ENCODE measurements at places on chromosomes 3 and 15.
A peak's percentile ranks its signal among the peaks of the same experiment; 100 is the strongest.

GRCh38 chr15:80942746-80943565 is 46.7 kb downstream of the MESD start:
- no peak for DNase-seq

- peak; percentile 54 for DNase-seq
These were observed 16.9 kb upstream of the SEMA4B start for GRCh38 chr15:90184119-90184785.

DNA sequence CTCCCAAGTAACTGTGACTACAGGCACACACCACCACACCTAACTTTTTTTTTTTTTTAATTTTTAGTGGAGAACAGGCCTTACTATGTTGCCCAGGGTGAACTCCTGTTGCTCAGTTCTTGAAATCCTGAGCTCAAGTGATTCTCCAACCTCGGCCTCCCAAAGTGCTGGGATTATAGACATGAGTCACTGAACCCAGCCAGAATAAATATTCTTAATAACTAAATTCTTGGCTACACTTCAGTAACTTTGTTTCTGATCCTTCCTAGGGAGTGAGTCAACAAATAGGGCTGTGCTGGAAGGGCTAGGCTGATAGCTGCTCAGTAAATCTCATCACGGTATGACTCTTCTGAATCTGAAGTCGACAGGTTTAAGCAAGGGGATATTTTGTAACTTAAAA is 56.6 kb downstream of the P3H2 start:
- DNase-seq, result no peak

GRCh38 chr3:80424951-80425350 is 657.2 kb upstream of the ROBO1 start:
- DNase-seq, result no peak

DNA sequence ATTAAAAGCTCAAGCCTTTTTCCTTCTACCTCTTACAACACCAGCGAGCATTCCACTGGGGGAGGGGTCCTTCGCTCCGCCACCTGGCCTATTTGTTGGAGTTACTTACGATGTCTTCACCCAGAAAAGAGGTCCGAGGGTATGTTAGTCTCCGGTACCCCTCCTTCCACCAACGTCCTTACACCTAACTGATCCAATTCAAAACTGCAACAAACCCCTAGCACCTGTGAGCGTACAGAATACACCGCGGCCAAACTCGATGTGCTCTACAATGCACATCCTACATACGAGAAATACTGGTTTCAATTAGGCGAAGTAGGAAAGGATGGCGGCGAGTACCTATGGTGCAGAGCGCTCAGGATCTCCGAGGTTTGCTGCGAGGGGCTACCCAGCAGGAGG is 944 bp downstream of the SLITRK3 start:
- DNase-seq, result no peak

GRCh38 chr15:69792823-69793222 is 304.9 kb downstream of the TLE3 start:
- DNase-seq, result no peak

DNA sequence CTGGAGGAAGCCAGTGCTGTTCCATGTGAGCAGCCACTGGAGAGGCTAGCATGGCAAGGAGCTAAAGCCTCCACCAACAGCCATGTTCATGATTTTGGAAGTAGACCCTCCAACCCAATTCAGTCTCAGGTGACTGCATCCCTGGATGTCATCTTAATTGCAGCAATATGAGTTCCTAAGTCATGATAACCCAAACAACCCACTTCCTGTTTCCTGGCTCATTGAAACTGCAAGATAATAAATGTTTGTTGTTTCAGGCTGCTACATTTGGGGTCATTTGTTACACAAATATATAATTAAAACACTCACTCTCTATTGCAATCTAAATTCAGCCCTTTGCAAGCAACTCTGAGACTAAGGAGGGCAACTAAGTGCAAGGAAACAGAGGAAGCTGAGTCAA is 62.4 kb upstream of the SLC24A5 start:
- no peak for DNase-seq

GRCh38 chr15:80636675-80637074 is 58.4 kb upstream of the ABHD17C start:
- DNase-seq, result no peak

DNA sequence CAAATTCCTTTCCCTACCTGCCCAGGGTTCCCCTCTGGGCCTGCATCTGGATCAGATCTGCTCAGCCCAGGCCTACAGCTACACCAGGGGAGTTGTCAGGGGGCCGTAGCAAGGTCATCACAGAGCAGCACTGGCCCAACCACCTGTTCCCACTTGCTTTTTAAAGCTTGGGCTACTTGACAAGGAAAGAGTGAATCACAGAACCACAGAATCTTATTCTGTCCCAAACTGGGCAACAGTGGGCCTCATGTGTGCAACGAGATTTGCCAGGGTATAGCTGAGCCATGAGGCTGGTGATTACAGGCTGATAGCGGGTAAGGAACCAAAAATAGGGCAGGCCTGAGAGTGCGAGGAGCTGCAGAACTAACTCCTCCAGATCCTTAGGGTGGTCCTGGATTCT is 66.7 kb downstream of the MYLK start:
- DNase-seq, result no peak

DNA sequence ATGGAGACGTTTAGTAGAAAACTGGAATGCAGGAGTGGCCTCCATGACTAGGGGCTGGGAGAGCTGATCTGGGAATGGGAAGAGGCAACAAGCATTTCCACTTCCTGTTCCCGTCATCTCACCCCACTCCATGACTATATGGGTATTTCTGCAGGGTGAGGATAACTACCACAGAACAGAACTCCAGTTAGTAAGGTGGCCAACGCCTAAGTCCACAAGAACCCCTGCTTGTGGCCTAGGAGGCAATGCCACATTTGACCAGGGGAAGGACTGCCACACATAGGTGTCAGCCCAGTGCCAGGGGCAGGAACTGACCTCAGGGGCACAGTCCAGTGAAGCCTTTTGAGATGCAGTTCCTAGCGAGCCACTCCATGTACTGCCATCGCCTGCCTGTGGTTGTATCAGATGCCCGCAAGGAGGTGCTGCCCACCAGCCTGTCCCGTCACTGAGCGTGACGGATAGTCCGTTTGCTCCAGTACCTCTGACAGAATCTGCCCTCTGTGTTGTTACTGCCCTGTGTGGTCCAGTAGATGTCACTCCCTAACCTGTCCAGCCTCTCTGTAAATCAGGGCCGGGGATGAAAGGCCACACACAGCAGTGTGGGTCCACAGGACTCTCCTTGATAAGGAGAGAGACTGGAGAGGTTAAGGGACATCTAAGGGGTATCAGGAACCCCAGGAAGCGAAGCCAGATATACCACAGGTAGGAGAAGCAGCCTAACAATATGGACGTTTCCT is 3.5 kb upstream of the MTFMT start:
- DNase-seq, result peak; percentile 40

- DNase-seq, result no peak
These were observed 570.2 kb downstream of the NTRK3 start for GRCh38 chr15:87686339-87686738.

GRCh38 chr3:188197388-188197847 is 43.5 kb downstream of the LPP start:
- DNase-seq, result no peak

- DNase-seq, result no peak
These were observed 90.7 kb downstream of the ATP8B4 start for GRCh38 chr15:50028326-50028725.

DNA sequence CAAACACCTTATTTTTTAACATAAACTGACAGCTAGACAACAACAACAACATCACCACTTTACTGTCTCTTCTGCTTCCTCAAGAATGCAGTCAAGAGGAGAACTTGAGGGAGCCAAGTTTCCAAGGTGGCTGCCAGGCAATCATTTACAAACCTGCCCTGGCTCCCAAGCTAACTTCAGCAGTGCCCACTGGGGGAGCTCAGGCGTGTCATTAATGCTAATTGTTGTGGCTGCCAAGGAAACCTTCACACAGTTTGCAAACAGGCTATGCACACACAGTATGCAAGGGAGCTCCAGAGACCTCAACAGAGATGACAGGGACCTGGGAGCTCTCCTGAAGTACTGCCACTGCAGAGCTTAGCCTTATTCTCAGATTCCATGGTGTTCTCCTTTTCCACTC is 2.1 kb downstream of the DZIP1L start:
- no peak for DNase-seq
